Dermis microvascular lymphatic vessel endothelial cell (primary cell): ENCODE measurements at places on chromosomes 13 and 19. TPM values are rescaled to one million over a fixed set of nuclear protein-coding genes. Genes with fewer than 3 reads are reported as not detected.

Gene ZNF8
- total RNA-seq: 3.0 and 4.8 TPM in 2 replicates

Gene CATSPERD
- total RNA-seq: not detected in 2 replicates

Gene GNG14
- total RNA-seq: not detected in 2 replicates

Gene TUBA3C
- not detected in 2 replicates for total RNA-seq

Gene CCDC194
- total RNA-seq: not detected in 2 replicates

Gene PSG6
- total RNA-seq: not detected in 2 replicates

Gene GFY
- not detected in 2 replicates for total RNA-seq

DNA sequence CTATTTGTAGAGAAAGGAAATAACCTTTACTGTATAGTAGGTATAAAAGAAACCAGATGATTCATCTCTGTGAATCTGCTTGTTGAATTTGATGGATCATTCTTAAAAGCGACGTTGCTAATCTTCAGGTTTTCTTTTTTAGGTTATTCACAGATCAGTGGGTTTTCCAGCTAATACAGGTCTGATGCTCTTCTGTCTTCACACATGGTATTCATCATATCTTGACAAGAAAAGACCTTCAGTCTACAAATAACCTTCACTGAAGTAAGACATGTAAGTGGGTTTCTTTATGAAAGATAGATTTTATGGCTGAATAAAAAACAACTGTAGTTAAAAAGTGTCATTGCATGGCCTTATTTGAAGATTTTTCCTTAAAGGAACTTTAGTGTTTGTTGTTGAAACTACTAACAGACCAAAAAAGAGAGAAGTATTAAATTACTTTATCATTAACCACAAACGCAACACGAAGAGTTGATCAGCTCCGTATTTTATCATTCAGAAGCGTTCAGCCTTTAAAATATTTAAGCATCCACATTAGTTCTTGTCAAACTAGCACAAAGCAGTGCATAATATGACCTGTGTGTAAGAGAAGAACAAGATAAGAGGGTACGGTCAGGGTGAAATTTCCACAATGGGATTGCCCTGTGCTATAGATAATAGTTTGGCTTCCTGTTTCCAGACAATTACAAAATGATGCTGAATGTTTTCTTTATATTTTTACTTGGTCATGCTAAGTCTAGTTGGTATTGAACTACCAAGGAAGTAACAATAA, 299.5 kb downstream of the MZT1 start:
- no peak for DNase-seq

DNA sequence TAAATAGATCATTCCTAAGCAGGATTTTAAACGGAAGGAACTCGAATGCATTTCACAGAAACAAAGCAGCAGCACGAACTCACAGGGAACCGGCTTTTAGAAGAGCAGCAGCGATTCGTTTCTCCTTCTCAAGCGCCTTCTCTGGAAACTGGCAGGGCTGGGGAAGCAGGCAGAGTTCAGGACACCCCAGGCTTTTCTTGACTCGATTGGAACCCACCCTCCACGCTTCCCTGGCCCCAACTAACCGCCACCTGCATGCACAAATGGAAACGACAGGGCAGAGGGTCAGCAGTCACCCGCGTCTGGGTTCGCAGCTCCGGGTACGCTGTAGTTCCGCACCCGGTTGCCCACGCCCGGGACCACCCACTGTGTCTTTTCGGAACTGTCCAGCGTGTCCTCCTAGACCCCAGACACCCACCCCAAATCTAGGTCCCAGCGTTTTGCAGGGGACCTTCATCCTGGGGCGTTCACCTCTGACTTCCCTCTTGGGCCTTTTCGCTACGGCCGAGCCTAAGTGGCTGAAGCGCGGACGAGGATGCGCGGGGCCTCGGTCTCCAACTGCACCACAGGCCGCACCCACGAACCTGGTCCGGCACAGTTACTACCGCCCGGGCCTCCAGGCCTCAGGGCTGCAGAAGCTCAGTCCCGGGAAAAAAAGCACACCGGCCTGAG, 500 bp downstream of the ZFP30 start:
- no peak for DNase-seq

DNA sequence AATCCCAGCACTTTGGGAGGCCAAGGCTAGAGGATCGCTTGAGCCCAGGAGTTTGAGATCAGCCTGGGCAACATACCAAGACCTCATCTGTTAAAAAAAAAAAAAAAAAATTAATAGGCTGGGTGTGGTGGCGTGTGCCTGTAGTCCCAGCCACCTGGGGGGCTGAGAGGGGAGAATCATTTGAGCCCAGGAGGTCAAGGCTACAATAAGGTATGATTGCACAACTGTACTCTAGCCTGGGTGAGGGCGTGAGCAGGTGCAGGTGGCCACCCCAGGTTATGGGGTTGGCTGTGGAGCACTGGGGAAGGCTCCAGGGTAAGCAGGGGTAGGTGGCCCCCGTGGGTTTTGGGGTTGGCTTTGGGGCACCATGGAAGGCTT, 33.9 kb downstream of the MCF2L start:
- no peak for DNase-seq

DNA sequence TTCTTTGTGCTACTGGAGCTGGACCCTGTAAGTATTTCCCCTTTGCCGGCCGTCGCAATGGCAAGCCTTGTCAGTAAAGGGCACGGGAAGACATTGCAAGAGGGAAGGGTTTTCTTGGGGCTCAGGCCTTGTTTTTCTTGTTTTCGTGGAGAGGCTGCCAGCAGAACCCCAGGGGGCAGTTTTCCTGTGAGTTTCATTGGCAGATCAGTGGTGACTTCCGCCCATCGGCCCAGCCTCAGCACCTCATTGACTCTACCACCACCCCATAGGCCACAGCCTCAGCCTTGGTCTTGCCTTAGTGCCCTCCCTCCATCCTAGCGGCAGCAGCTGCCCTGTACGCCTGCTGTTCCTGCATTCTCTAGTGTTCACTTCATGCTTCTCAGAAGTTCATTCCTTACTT, 61.5 kb downstream of the GJA3 start:
- DNase-seq: no peak

- peak; percentile 68 for DNase-seq
These were observed 10.1 kb downstream of the OR1I1 start for GRCh38 chr19:15091918-15092753.
